ENCODE measurements at places on chromosomes 16 and 17. TPM values are rescaled to one million over a fixed set of nuclear protein-coding genes. Genes with fewer than 3 reads are reported as not detected.

- no peak overlapping the region for H3K4me3 ChIP-seq
- peaks cover 24% of the 10 kb centered on the region for H3K4me1 ChIP-seq
- H3K27ac ChIP-seq: no peak overlapping the region
- peak; percentile 50 for DNase-seq
- peaks cover 69% of the 10 kb centered on the region for H3K36me3 ChIP-seq
- H3K27me3 ChIP-seq: no peaks in the 10 kb centered on the region
These were observed 12.1 kb downstream of the NDEL1 start for GRCh38 chr17:8447799-8448198.

DNA sequence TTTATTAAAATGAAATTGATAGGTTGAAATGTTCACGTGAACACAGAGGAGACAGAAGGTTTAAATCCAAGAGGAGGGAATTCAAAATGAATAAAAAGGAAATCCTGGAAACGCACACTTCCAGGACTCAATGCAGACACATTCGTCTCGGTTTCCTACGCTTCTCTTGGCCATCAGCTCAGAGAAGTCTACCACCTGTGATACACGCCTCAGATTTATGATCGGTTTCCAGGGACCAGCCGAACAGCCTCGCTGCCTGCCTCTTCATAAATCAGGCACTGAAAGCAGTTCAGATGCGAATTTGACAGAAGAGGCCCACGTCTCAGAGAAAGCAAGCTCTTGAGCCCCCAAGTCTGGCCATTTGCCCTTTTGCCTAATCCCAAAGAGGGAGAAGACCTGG lies 125.5 kb upstream of the IRX3 start:
- H3K36me3 ChIP-seq: no peaks in the 10 kb centered on the region
- no peak overlapping the region for H3K27ac ChIP-seq
- no peaks in the 10 kb centered on the region for H3K4me1 ChIP-seq
- no peaks in the 10 kb centered on the region for H3K27me3 ChIP-seq
- DNase-seq: no peak

The NPIPA8 gene
- total RNA-seq: 2.8 TPM

DNA sequence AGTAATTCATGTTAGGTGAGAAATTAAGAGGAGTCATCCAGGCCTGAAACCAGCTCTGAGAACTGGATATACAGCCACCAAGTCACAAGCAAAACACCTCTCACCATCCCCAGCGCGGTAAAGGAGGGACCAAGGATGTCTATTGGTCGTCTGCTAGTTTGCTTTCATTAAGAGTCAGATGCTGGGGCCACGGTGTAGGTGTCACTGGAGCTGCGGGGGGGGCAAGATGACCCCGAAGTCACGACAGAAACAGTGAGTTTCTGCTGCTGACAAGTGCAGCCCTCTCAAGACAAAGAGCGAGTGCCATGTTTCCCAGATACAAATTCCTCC lies 790 bp downstream of the NCBP3 start:
- no peaks in the 10 kb centered on the region for H3K27me3 ChIP-seq
- no peaks in the 10 kb centered on the region for H3K4me1 ChIP-seq
- H3K36me3 ChIP-seq: peaks cover 26% of the 10 kb centered on the region

The ZNF778 gene
- 14.0 TPM for total RNA-seq

DNA sequence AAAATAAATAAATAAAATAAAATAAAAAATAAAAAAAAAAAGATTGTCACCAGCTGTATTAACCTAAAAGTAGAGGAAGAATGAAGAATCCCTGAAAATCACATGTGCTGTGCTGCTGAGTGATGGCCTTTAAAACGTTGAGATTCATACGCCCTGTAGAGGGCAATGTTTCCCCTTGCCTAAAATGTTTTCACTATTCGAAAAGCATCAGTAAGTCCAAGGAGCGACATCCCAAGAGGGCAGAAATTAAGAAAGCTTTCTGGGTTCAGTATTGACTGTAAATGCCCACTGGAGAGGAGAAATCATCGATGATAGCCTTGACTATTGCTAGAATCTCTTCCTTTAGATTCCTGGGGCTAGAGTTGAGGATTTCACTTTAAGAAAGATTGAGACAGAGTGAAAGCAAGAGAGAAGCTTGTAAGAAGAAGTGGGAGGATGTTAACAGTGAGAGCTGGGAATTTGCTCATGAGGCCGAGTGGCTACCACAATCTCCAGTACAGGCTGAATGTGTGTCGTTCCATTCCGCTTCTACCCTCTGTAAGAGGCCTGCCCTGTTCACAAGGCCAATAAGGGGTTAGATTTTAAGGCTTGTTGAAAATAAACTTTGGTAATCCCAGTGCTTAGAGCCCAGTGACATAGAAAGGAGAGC lies 170.8 kb upstream of the FAM20A start:
- no peaks in the 10 kb centered on the region for H3K27me3 ChIP-seq
- H3K36me3 ChIP-seq: no peaks in the 10 kb centered on the region
- peaks cover 40% of the 10 kb centered on the region for H3K4me1 ChIP-seq
- H3K4me3 ChIP-seq: no peak overlapping the region
- DNase-seq: peak; percentile 90
- peak overlapping the region; percentile 55 for H3K27ac ChIP-seq

- no peak for DNase-seq
- H3K27ac ChIP-seq: no peak overlapping the region
- H3K36me3 ChIP-seq: no peaks in the 10 kb centered on the region
- no peak overlapping the region for H3K4me3 ChIP-seq
These were observed 176.3 kb downstream of the CPPED1 start for GRCh38 chr16:12627394-12627793.

DNA sequence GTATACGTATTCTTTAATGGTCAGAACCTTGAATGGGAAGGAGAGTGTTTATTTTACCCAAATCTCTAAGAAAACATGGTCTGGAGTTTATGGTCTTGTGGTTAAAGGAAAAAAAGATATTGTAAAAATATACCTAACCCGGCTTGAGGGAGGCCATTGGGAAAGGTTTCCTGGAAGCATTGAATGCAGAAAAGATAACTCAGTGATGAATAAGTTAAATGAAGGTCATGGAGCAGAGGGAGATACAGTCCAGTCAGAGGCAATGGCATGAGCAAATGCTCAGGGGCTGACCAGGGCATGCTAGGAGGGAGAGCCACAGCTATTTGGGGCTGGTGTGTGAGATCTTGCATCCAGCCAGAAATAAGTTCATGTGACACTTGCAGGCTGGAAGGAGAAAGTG lies 430.4 kb upstream of the CDH5 start:
- H3K27me3 ChIP-seq: no peaks in the 10 kb centered on the region
- H3K4me1 ChIP-seq: no peaks in the 10 kb centered on the region
- no peak overlapping the region for H3K4me3 ChIP-seq
- no peak overlapping the region for H3K27ac ChIP-seq
- no peaks in the 10 kb centered on the region for H3K36me3 ChIP-seq
- DNase-seq: no peak

DNA sequence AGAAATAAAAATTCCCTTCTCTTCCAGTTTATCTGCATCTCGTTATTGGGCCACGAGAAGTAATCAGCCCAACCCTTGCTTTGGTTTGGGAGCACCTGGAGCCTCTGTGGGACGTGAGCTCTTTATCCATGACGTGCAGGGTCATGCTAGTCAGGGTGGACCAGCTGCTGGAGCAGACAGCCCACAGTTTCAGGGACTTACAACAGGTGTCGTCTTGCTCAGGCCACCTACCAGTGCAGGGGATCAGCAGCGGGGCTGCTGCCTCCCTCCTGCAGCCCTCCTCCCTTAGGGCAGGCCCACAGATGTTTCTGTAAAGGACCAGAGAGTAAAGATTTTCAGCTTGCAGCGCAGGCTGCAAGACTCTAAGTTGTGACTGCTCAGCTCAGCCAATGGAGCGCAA lies 16.9 kb downstream of the ADAD2 start:
- no peaks in the 10 kb centered on the region for H3K27me3 ChIP-seq
- H3K4me1 ChIP-seq: no peaks in the 10 kb centered on the region
- H3K27ac ChIP-seq: no peak overlapping the region
- H3K4me3 ChIP-seq: no peak overlapping the region

DNA sequence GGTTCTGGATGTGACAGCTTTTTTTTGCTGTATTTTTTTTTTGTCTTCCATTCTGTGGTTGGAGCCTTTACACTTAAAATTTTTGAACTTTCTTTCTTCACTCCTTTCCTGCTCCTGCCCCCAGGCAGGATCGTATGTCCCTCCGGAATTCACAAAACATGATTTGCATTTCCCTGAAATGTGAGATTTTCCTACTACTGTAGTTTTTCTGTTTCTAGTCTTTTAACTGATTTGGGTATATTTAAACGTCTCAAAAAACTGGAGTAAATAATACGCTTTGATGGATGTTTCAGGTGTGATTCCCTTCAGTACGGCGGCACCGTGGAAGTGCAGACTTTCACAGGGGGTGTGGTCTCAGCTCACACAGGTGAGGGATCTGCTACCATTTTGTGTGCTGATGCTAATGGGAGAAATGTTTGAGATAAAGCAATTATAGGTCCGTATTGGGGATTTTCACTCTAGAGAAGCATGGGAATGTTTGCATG lies 686 bp downstream of the SRCAP start:
- DNase-seq: no peak
- H3K36me3 ChIP-seq: peaks cover 37% of the 10 kb centered on the region
- H3K4me1 ChIP-seq: peaks cover 16% of the 10 kb centered on the region
- H3K4me3 ChIP-seq: peak overlapping the region; percentile 96
- peak overlapping the region; percentile 100 for H3K27ac ChIP-seq

DNA sequence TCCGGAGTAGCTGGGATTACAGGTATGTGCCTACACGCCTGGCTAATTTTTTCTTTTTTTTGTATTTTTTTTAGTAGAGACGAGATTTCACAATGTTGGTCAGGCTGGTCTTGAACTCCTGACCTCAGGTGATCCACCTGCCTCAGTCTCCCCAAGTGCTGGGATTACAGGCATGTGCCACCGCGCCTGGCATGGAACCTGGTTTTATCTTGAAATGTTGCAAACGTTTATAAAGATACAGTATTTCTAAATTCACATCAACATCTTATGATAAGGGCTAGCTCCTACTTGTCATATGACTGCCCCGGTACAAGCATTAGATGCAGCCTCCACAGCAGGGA lies 1.5 kb upstream of the IST1 start:
- H3K36me3 ChIP-seq: no peaks in the 10 kb centered on the region
- H3K27me3 ChIP-seq: no peaks in the 10 kb centered on the region
- H3K4me3 ChIP-seq: peak overlapping the region; percentile 78
- peak overlapping the region; percentile 95 for H3K27ac ChIP-seq
- no peak for DNase-seq
- peaks cover 8% of the 10 kb centered on the region for H3K4me1 ChIP-seq

The AOC3 gene
- 0.62 TPM for total RNA-seq
